ENCODE measurements at places on chromosomes 1 and 21. TPM values are rescaled to one million over a fixed set of nuclear protein-coding genes. Genes with fewer than 3 reads are reported as not detected.

The DISC1 gene
- total RNA-seq, result 6.9 TPM

The RGS8 gene
- total RNA-seq, result 0.54 TPM

The CRB1 gene
- total RNA-seq, result 0.41 TPM

The BNIPL gene
- not detected for total RNA-seq

The CCDC181 gene
- not detected for total RNA-seq

Data from sigmoid colon (tissue), 7 donors.